ENCODE measurements at places on chromosomes 7 and 10. TPM values are rescaled to one million over a fixed set of nuclear protein-coding genes. Genes with fewer than 3 reads are reported as not detected.

- no peak for DNase-seq
Measured at GRCh38 chr7:15687546-15688278, 1.2 kb upstream of the MEOX2 start.

DNA sequence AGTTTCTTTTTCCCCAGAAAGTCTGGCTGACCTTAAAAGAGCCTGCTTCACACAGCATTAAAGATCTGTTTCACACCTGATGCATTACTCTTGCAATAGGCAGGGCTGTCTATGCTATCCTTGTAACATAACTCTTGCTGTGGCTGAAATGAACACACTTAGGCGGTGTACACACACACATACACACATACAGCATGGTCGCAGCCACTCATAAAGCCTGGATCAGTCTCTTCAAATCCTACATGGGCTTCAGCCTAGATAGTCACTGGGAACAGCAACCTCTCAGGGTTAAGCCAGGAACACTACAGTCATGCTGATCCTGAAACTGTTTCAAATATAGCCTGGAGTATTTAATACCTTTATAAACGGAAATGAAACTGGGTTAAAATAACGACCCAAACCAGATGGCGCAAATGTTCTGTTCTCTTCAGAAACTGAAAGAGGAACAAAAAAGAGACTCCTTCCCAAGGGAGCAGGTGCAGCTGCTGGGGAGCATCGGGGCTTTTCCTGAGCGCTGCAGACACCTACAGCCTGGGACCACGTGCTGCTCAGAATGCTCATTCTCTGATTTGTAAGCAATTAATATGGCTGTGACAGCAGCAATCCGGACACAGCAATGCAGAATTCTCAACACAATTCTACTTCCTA lies 61.0 kb upstream of the SFMBT2 start:
- DNase-seq: no peak

GRCh38 chr7:30467271-30467670 lies 11.3 kb downstream of the NOD1 start:
- no peak for DNase-seq

DNA sequence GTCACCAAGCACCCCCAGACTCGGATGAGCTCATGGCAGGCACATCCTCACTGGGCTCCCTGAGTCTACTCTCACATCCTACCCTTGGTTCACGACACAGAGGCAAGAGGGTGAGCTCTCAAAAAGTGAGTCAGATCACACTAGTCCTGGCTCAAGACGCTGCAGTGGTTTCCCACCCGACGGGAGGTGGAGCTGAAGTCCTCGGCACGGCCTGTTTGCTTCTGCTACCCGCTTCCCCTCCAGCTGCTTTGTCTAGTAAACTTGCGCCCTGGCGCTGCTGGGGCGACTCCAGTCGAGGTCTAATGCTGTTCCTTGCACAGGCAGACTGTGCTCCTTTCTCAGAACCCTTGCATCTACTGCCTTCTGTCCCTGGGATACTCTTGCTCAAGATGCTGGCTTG lies 13.5 kb upstream of the SFMBT2 start:
- no peak for DNase-seq

DNA sequence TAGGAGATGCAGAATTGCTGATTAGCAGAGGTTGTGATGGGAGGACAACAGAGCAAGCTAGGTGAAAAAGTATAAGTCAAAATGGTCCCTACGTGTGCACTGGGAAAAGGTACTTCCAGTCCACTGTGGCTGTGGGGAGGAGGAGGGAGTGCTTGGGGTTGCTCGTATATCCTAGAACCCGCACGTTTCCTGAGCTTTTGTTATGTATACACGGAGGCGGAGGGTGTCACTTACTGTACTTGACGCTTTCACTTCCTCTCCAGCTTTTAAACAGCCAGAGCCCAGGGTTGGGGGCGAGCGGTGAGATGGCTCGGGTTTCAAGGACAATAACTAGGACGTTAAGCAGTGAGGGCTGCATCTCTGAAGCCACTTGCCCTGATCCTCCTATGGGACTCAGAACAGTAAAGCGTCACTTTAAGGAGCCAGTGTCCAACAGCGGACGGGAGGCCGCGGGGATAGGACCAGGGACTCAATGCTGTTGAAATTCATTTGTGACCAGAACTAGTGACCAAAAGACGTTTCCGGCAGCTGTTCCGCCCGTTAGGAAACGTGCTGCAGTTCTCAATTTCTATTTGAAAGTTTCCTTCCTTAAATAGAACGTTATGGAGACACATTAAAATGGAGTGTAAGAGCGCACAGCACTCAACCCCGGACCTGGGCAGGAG lies 985 bp upstream of the ETV1 start:
- DNase-seq: peak; percentile 35

- no peak for DNase-seq
Measured at GRCh38 chr10:112146799-112147198, 36.8 kb downstream of the GPAM start.

GRCh38 chr7:93579431-93579830 lies 4.9 kb upstream of the CALCR start:
- no peak for DNase-seq

DNA sequence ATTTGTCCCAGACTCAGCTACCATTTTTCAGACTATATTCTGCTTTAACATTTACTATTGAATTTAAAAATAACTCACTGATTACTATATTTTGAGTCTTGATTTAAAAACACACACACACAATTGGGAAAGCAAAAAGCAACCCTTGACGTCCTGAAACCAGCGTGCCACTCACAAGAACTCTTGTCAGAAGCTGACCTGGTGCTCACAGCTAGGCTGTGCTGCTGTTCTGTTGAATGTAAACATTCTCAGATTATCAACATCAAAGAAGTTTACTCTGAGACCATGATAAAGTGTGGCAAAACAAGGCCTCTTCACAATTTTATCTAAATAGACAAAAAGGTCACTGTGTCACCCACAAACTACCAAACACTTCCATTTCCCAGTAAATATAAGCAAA lies 62.6 kb upstream of the CACNA2D1 start:
- no peak for DNase-seq

DNA sequence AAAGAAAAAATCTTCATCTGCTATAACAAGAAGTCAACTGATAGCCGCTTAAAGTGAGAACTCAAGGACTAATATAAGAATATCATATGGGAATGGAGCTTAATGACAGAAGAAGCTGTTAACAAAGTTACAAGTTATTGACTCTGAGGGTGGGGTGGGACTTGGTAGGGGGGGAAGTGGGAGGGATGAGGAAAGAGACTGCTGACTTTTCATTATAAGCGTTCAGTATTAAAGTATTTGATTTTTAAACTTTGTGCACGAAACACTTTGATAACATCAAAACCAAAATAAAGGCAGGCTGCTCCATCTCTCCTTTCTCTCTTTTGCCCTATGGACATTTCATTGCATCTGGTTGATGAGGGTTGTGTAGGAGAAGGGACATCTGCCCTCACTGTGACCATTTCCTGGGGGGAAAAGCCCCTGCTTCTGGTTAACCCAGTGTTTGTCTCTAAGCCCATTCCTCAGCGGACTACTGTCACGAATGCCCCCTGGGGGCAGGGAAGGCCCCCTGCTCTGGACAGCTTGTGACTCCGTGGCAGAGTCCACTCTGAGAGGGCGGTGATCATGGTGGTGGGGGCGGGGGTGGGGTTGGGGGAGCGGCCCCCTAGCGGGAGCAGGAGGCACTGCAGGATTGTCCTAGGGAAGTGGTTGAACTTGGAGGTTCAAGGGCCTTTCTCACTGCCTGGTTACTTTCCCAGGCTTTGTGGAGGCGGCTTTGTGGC lies 17.4 kb downstream of the SLC13A4 start:
- no peak for DNase-seq

- DNase-seq: no peak
Measured at GRCh38 chr7:30634193-30634626, 39.5 kb downstream of the GARS1 start.

GRCh38 chr10:131683281-131683861 lies 217.4 kb upstream of the PPP2R2D start:
- no peak for DNase-seq

DNA sequence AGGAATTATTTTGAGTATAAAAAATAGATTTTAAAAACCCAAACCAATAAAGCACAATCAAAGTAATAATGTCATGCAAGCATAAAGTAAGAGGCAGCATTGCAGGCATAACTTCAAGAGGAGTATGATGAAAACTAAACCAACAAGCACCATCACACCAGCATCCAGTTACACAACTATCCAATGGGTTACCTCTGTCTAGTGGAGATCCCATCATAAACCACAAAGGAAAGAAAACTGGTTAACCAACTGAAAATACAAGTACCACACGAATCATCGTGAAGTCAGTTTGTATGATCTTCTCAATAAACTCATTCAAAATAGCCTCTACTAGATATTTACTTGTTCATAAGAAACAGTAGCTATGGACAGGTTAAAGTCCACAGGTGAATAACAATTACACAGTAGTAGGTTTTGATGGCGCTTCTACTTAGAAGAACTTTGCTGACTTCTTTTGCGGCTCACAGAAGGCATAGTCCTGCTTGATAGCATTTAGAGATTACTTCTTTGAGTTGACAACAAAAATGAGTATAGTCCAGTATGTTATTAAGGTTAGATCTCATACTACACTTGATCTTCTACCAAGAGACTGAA lies 116.6 kb downstream of the MICU1 start:
- no peak for DNase-seq

DNA sequence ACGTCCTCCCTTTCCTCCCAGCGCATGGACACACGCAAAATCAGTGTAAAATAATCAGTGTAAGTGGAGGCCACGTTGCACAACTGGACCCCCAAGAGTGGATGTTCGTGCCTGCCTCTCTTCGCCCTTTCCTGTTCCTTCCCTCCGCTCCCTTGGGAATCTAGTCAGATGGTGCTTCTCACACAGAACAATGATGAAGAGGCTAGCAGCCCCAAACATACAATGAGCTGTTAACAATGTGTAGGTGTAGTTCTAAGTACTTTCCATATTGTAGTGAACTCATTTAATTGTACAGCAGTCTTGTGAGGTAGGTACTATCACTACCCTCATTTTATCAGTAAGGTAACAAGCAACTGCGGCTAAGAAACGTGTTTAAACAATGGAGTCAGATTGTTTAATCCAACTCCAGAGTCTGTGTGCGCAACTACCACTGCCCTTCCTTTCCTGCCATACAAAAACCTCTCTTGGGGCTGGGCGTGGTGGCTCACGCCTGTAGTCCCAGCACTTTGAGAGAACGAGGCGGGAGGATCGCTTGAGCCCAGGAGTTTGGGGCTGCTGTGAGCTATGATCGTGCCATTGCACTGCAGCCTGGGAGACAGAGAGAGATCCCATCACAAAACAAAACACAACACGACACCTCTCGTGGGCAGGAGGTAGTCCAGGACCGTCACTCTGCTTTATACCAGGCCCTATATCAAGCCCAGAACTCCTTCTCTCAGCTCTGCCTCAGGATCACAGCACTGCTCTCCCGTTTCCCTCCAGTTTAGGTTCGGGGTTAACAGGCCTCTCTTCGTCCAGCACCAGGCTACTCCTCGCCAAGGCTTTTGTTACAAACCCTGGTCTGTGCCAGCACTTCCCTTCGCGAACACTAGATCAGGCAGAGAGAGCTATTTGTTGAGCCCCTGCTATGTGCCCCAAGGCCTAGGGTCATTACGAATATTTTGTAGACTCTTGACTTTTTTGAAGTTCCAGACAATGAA lies 1.1 kb downstream of the FKBP9 start:
- DNase-seq: no peak

GRCh38 chr7:25834050-25834449 lies 317.9 kb upstream of the NFE2L3 start:
- no peak for DNase-seq

GRCh38 chr7:96663457-96663856 lies 46.2 kb downstream of the SEM1 start:
- no peak for DNase-seq

DNA sequence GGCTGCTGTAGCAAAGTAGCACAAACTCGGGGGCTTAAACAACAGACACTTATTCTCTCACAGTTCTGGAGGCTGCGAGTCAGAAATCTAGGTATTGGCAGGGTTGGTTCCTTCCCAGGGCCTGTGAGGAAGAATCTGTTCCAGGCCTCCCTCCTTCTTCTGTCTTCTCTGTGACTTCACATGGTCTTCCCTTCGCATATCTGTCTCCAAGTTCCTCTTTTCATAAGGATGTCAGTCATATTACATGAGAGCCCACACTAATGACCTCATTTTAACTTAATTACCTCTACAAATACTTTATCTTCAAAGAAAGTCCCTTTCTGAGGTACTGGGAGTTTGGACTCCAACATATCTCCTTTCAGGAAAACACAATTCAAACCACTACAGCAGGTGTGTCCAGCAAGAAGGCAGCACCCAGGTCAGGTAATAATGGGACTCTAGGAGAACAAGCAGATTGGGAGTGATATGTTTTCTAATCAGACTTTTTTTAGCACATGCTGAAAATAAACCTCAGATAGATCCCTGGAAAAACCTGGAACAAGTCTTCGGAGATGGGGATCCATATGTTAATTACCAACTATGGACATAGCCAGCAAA lies 11.7 kb downstream of the CREB5 start:
- no peak for DNase-seq

DNA sequence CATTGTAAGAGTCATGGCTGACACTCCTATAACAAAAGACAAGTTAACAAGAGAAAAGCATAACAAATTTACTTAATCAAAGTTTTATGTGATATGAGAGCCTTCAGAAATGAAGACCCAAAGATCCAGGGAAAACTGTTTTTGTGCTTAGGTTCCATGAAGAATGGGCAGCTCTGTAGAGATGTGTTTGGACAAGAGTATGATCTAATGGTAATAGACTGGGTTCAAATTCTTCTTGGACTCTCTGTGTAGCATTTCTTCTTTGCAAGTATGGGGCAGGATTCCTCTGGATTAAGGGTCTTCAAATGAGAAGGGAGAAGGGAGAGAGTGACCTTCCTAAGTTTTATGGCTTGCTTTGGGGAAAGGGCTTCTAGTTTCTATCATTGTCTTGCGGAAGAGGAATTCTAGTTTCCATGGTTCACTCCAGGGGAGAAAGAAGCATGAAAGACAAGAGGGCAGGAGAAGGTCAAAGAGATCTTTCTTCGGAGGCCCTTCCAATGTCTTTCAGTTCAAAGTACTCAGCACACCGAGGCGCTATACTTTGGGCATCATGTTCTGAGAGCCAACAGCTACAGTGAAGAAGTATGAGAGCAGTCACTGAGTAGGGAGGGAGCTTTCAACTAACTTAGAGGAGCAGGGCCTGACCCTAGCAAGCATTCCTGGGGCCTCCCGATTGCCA lies 15.4 kb downstream of the IFIT3 start:
- no peak for DNase-seq

DNA sequence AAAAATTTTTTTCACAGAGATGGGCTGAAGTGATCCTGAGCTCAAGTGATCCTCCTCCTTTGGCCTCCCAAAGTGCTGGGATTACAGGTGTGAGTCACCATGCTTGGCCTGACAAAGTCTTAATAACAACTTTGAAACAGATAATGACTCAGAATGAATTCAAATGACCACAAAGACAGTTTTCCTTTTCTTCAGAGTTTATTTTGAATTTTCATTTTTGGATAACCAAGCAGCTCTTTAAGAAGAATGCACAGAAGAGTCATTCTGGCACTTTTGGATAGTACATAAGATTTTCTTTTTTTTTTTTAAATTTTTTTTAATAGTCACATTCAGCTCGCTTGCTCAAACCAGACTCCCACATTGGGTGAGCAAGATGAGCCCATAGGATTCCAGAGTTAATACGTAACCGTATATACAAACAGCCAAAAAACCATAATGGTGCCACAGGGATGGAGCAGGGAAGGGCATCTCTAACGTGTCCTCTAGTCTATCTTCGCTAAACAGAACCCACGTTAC lies 43.0 kb upstream of the NMT2 start:
- no peak for DNase-seq

The CALY gene
- not detected for total RNA-seq

The TPST1 gene
- total RNA-seq: 34.4 TPM

The BTRC gene
- total RNA-seq: 24.3 TPM

The ANXA8 gene
- 4.9 TPM for total RNA-seq
